Mesothelial cell of epicardium (in vitro differentiated cells): ENCODE measurements at places on chromosomes 12 and 14. TPM values are rescaled to one million over a fixed set of nuclear protein-coding genes. Genes with fewer than 3 reads are reported as not detected.

The PSMA3 gene
- 133 to 142 TPM (median 133 TPM) in 3 replicates for total RNA-seq

DNA sequence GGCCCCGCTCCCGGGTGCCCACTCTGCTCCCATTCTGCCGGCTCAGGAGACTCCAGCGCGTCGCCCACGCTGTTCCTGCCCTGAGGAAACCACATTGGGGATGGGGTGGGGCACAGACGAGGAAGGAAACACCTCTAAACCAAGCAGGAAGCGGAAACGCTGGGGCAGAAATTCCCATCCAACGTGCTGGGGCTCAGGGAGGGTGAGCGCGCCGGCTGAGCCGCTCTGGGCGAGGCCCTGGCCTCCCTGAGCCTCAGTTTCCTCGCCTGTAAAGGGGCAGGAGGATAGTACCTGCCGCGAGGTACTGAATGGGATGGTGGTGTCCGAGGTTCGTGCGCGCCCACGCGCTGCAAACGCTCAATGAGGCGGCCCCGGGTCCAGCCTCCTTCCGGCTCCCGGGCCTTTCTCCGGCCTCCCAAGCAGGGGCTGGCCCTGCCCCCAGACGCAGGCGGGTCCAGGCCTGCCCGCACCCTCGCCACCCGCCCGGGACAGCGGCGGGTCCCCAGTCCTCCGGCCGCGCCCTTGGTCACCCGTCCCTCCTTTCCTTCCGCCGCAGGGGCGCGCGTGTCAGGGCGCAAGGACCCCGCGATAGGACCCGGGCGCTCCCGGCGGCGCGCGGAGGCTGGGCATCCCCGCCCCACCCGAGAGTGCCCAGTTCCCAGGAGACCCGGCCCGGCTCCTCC is 673 bp downstream of the BEGAIN start:
- no peak for DNase-seq
- peaks cover 1% of the 10 kb centered on the region for H3K4me1 ChIP-seq
- H3K27ac ChIP-seq, result no peak overlapping the region
- H3K4me3 ChIP-seq, result peak overlapping the region; percentile 69
- peaks cover 69% of the 10 kb centered on the region for H3K27me3 ChIP-seq
- H3K36me3 ChIP-seq, result no peaks in the 10 kb centered on the region

GRCh38 chr12:101809208-101809607 is 21.6 kb downstream of the GNPTAB start:
- DNase-seq, result no peak
- H3K4me3 ChIP-seq, result no peak overlapping the region
- H3K27ac ChIP-seq, result no peak overlapping the region
- H3K36me3 ChIP-seq, result peaks cover 6% of the 10 kb centered on the region
- no peaks in the 10 kb centered on the region for H3K27me3 ChIP-seq

DNA sequence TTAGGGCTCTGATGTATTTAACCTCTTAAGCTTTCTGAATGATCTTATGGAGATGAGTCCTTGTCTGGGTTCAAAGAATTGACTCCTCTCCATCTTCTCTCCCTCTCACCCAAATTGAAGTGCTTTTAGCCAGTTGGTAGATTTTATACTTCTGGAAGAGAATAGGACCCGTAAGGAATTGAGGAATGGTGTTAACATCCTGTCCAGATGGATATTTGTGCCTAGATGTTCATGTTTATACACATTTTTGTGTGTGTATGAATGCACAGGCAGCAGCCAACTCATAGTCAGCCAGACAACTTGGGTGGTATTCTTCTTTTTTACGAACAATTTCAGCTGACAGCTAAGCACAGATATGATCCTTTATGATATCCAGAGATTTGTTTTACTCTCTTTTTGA is 449.6 kb upstream of the RGS6 start:
- no peaks in the 10 kb centered on the region for H3K27me3 ChIP-seq
- DNase-seq, result no peak
- H3K4me3 ChIP-seq, result no peak overlapping the region
- H3K36me3 ChIP-seq, result no peaks in the 10 kb centered on the region
- H3K4me1 ChIP-seq, result no peaks in the 10 kb centered on the region
- no peak overlapping the region for H3K27ac ChIP-seq

DNA sequence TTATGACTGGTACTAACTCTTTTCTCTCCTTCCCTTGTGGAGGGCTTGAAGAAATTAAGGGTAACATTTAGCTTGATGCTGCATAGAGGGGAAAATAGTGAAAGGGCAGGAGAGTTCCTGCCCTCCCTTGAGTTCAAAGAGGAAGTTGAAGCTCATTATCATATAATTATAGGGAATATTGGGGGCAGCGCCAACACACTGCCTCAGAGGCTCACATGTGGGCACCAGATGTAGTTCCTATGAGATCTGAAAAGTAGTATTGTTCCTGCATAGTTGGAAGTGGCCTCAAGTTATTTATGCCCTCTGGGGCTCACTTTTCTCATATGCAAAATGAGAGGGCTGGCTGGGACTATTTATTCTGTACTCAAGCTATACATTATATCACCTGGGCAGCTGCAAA is 33.0 kb upstream of the FGF23 start:
- DNase-seq, result no peak
- no peak overlapping the region for H3K4me3 ChIP-seq
- H3K4me1 ChIP-seq, result peaks cover 10% of the 10 kb centered on the region
- H3K27ac ChIP-seq, result no peak overlapping the region

The PAPLN gene
- total RNA-seq, result 10.6 to 10.9 TPM (median 10.6 TPM) in 3 replicates

- no peaks in the 10 kb centered on the region for H3K27me3 ChIP-seq
- no peak overlapping the region for H3K27ac ChIP-seq
- H3K4me3 ChIP-seq, result no peak overlapping the region
- H3K36me3 ChIP-seq, result peaks cover 21% of the 10 kb centered on the region
- no peak for DNase-seq
Observed at GRCh38 chr12:76446090-76446489, 97.9 kb upstream of the BBS10 start.

The OTX2 gene
- total RNA-seq, result 0.27 TPM in 1 of 3 replicates, not detected in the others

The CPNE6 gene
- total RNA-seq, result not detected in 3 replicates

The TMEM229B gene
- 0.41 to 0.83 TPM (median 0.66 TPM) in 3 replicates for total RNA-seq

DNA sequence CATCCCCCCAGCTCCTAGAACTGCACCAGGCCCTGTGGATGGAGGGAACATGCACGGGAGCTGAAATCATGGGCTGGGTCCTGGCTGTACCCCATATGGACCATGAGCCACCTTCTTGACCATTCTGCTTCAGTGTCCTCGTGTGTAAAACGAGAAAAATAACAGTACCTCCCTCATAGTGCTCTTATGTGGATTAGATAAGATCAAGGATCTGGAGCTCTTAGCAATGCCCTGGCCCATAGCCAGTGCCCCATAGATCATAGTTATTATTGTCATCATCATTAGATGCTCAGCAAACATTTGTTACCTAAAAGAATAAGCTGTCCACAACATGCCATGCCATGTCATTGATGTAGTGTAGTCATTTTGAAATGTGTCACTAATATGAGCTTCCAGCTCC is 71.3 kb downstream of the SYNE3 start:
- no peaks in the 10 kb centered on the region for H3K27me3 ChIP-seq
- peaks cover 40% of the 10 kb centered on the region for H3K4me1 ChIP-seq
- H3K27ac ChIP-seq, result no peak overlapping the region
- H3K4me3 ChIP-seq, result no peak overlapping the region

The PZP gene
- total RNA-seq, result not detected in 3 replicates

- H3K36me3 ChIP-seq, result no peaks in the 10 kb centered on the region
- H3K27ac ChIP-seq, result no peak overlapping the region
- no peak for DNase-seq
- peaks cover 30% of the 10 kb centered on the region for H3K27me3 ChIP-seq
- no peaks in the 10 kb centered on the region for H3K4me1 ChIP-seq
- H3K4me3 ChIP-seq, result no peak overlapping the region
Observed at GRCh38 chr12:112752303-112752702, 39.2 kb upstream of the RPH3A start.

DNA sequence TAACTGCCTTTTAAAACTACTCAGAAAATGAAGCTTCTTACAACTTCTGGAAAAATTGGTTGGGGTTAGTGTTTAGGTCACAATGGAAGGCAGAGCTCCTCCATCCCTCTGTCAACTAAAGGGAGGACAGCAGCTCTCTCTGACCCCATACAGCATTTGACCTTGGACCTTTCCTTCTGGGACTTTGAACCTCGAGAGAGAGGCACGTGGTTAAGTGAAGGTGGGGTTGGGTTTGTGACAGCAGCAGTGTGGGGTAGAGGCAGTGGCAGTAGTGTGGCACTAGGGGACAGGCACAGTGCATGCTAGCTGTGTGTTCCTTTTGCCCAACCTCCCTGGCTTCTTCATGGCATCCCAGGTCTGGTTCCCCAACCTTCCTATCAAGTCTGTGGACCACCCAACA is 9.4 kb upstream of the C12orf75 start:
- H3K27ac ChIP-seq, result no peak overlapping the region
- no peaks in the 10 kb centered on the region for H3K27me3 ChIP-seq
- no peaks in the 10 kb centered on the region for H3K36me3 ChIP-seq
- DNase-seq, result no peak
- peaks cover 15% of the 10 kb centered on the region for H3K4me1 ChIP-seq

The EML1 gene
- 17.6 to 19.3 TPM (median 18.9 TPM) in 3 replicates for total RNA-seq

DNA sequence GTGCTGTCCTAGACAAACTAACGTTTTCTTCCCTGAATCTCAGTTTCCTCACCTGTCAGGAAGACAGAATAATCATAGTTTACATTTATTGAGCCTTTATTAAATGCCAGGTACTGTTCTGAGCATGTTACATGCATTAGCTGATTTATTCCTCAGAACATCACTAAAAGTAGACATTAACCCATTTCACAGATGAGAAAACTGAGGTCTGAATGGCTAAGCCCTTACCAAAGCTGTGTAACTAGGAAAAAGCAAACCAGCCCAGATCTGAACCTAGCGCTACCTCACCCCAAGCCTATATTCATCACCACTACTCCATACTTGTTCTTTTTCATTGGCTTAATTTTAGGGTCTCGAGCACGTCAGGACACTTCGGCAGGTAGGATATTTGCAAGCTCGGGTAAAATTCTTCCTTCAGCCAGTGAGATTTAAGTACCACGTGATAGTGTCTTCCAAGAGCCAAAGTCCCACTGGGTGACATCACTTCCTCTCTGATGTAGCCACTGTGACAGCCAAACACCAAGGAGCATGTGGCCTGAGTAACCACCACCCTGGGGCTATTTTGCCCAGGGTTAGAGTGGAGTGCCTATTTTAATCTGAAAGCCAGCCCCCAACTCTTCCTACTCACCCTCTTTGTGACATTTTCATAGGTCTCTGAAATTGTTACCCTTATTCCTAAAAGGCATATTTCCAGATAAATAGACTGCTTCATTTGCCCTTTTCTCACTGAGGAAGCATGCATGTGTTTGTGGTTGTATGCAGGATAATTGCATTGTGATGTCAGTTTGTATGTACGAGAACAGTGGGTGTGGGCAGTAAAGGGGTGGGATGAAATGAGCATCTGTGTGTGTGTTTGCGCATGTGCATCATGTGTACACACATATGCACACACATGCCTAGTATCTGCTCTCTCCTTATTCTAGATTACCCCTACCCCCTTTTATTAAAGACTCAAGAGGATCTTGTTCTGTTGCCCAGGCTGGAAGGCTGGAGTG is 62.2 kb upstream of the WSCD2 start:
- H3K36me3 ChIP-seq, result no peaks in the 10 kb centered on the region
- H3K4me3 ChIP-seq, result no peak overlapping the region
- H3K27me3 ChIP-seq, result peaks cover 46% of the 10 kb centered on the region
- H3K27ac ChIP-seq, result no peak overlapping the region

DNA sequence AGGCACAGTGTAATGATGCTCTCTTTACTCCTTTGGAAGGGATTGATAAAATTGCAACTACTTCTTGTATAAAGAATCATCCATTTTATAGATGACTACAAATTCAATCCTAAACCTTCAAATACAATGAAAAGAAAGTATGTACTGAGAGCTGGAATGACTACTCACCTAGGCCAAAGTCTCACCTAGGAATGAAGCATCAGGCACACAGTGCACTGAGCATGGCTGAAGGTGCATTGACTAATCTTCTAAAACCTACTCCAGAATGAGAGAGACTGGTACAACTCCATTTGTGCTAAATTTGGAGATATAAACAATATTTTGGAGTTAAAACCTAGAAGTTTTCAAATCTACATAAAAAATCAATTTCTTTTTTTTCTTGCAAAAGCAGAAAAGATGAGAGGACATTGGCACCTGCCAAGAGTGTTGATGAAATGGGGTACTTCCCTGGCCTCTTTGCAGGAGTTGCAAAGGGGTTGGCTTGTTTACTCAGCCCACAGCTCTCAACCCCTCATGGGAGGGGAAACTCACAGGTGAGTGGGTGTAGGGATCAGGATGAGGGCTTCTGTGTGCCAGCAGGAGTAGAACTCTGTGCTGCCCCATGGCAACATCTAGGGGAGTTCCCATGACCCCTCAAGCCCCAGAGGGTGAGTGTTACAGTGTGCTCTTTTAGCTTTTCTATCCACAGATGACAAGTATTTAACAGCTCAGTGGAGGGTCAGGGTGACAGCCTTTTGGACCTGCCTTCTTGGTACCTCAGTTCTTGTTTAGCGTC is 31.3 kb downstream of the CLECL1 start:
- H3K36me3 ChIP-seq, result peaks cover 8% of the 10 kb centered on the region
- H3K27me3 ChIP-seq, result peaks cover 17% of the 10 kb centered on the region
- no peak for DNase-seq
- H3K4me1 ChIP-seq, result peaks cover 7% of the 10 kb centered on the region
- no peak overlapping the region for H3K4me3 ChIP-seq
- H3K27ac ChIP-seq, result no peak overlapping the region

GRCh38 chr12:110224379-110225304 is 56.4 kb upstream of the ATP2A2 start:
- no peak overlapping the region for H3K4me3 ChIP-seq
- H3K27me3 ChIP-seq, result peaks cover 6% of the 10 kb centered on the region
- peaks cover 14% of the 10 kb centered on the region for H3K4me1 ChIP-seq
- H3K36me3 ChIP-seq, result peaks cover 19% of the 10 kb centered on the region

DNA sequence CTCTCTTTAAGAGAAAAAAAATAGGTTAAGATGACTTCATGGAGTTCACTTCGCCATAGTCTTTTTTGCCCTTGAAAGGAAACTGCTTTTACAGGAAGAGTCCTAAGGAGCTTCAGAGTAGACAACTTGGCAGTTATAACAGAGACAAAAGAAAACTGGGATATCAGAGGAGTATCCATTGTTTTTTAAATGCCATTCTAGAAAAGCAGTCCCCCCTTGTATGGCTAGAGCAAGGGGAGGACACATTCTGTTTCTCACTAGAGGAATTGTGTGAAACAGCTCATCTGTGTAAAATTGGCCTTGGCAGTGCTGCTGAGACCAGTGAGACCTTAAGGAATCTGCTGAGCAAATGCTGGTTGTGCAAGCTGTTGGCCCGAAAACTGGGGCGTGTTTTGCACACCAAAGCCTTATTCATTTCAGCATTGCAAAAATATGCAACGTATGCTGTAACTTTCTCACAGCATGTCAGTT is 128.0 kb downstream of the GPR135 start:
- no peak overlapping the region for H3K27ac ChIP-seq
- no peak overlapping the region for H3K4me3 ChIP-seq
- no peaks in the 10 kb centered on the region for H3K27me3 ChIP-seq

DNA sequence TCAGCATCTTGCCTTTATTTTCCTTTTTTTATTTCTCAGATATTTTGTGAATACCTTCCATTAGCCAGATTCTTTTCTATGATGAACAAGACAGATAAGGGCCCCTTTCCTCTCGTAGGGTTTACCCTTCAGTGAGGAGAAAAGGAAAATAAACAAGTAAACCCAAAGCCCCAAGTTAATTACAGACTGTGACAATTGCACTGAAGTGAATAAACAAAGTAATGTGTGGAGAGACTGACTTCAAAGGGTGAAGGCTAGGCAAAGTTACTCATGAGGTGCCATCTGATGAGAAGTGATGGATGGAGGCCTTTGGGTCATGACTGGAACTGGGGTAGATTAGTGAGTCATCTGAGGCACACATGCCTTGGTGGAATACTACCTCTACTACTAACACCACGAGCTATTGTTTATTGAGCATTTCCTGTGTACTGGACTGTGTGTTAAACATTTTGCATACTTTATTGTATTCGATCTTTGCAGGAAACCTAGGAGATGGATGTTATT is 143.4 kb upstream of the PRICKLE1 start:
- H3K4me3 ChIP-seq, result no peak overlapping the region
- peaks cover 44% of the 10 kb centered on the region for H3K4me1 ChIP-seq
- no peaks in the 10 kb centered on the region for H3K36me3 ChIP-seq
- H3K27ac ChIP-seq, result no peak overlapping the region
- H3K27me3 ChIP-seq, result no peaks in the 10 kb centered on the region
- DNase-seq, result no peak
